ENCODE measurements at places on chromosomes 13 and 19.

- DNase-seq: no peak
Measured at GRCh38 chr19:46254776-46255175, 25.2 kb downstream of the IGFL1 start.

GRCh38 chr19:16381756-16382401 is 57.3 kb downstream of the KLF2 start:
- no peak for DNase-seq

DNA sequence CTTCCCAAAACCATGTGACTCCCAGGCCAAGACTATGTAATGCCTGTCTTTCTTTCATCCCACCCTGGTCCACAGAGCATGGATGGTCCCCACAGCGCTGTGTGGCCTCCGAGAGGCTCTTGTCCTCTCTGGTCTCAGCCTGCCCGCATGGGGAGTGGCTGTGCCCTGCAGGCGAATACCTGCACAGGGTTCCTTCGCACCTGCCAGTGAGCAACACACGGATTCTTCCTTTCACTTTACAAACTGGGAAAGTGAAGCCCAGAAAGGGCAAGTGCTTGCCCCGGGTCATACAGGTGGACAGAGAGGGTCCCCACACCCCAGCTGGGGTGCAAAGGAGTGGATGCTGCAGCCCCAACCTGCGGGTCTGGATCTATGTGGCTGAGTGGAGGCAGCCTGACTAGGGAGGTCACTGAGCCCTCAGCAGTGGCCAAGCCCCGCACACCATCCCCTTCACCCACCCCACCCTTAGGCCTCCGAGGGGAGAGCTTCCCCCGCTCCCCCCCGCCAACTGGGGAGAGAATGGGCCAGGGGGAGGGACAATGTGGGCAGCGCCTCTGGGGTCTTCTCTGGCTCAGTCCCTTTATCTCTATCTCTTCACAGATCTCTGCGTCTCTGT is 747 bp upstream of the MARK4 start:
- DNase-seq: no peak

DNA sequence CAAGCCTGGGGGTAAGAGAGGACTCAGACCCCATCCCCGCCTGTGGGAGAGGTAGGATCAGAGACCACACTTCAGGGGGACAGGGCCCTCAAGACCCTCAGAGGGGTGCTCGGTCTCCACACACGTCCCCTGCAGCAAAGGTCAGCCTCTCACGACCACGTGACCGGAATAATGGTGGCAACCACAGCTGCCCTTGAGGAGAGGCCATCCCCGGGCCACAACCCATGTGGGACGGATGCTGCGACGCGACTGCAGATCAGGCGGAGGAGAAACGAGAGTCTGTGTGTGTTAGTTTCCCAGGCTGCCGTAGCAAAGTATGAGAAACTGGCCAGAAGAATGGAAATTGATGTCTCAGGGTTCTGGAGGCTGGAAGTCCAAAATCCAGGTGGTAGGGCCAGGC is 8.9 kb downstream of the MED25 start:
- no peak for DNase-seq

DNA sequence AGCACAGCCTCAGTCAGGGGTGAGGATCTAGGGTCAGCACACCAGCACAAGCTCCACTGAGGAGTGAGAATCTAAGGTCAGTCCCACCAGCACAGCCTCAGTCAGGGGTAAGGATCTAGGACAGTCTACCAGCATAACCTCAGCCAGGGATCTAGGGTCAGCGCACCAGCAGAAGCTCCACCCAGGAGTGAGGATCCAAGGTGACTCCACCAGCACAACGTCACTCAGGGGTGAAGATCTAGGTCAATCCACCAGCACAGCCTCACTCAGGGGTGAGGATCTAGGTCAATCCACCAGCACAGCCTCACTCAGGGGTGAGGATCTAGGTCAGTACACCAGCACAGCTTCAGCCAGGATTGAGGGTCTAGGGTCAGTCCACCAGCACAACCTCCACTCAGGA is 64.5 kb downstream of the RAB20 start:
- no peak for DNase-seq

- DNase-seq: no peak
Measured at GRCh38 chr13:100636441-100636840, 38.2 kb downstream of the TMTC4 start.

DNA sequence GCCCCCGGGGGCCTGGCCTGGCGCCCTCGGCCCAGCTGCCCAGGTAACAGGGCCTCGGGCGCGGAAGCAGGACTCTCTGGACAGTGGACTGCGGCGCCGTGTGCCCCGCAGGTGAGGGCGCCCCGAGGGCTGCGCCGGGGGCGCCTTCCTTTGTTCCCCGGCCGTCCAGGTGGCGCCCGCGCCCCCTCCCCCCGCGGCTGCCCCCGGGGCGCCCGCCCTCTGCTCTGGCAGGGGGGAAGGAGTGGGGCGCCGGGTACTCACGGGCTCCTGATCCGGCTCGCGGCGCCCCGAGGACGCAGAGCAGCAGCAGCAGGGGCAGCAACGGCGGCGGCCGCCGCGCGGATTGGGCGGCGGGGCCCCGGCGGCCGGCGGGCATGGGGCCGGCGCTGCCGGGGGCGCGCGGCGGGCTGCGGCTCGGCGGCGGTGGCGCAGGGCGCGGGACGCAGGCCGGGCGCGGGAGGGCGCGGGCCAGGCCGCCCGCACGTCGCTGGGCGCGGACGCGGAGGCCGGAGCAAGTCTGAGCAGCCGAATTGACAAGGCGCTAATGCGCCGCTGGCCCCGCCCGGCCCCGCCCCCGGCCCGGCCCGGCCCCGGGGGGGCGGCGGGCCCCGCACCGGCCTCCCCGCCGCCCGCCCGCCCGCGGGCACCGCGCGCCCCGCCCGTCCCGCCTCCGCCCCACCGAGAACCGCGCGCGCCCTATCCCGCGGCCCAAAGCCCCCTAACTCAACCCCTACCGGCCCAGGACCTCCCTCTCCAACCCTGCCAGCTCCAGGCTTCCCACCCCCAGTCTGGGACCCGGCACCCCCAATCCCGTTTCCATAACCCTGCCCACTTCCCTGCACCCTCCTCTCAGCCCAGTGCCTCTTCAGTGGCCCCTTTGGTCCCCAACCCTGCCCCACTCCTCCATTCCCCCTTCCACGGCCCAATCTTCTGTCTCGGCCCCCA is at the start of gene CRLF1:
TSS of gene CRLF1 (minus strand) at position 519 of the 945 bp plus-strand sequence. CDS start at position 376, 143 bp downstream.
- DNase-seq: no peak

- DNase-seq: no peak
Measured at GRCh38 chr13:27500806-27501534, 50.6 kb upstream of the MTIF3 start.

- no peak for DNase-seq
Measured at GRCh38 chr13:110277357-110277975, 29.5 kb downstream of the COL4A1 start.

DNA sequence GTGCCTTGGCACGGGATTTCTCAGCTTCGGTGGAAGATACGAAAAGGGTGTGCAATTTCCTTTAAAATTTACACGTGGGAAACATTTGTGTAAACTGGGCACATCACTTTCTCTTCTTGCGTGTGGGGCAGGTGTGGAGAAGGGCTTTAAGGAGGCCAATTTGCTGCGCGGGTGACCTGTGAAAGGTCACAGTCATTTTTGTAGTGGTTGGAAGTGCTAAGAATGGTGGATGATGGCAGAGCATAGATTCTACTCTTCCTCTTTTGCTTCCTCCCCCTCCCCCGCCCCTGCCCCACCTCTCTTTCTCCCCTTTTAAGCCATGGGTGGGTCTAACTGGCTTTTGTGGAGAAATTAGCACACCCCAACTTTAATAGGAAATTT is 7.2 kb downstream of the SLITRK5 start:
- no peak for DNase-seq

GRCh38 chr13:76808927-76809326 is 77.3 kb downstream of the KCTD12 start:
- no peak for DNase-seq

DNA sequence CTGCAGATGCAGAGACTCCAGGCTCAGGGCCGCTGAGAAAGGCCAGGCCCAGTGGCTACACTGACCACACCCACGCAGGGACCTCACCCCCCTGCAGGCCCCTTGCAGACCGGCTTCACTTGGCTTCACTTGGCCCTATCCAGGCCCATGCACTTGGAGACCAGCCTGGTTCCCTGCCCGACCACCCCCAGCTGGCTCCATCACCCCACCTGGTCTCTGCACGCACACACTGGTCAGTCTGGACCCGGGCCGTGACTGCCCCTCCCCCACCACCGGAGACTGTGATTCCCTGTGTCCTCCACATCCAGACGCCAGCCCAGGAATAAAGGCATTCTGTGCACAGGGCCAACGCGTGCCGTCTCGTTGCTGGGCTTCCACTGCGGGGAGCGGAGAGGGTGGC is 4.9 kb upstream of the EBI3 start:
- DNase-seq: no peak

DNA sequence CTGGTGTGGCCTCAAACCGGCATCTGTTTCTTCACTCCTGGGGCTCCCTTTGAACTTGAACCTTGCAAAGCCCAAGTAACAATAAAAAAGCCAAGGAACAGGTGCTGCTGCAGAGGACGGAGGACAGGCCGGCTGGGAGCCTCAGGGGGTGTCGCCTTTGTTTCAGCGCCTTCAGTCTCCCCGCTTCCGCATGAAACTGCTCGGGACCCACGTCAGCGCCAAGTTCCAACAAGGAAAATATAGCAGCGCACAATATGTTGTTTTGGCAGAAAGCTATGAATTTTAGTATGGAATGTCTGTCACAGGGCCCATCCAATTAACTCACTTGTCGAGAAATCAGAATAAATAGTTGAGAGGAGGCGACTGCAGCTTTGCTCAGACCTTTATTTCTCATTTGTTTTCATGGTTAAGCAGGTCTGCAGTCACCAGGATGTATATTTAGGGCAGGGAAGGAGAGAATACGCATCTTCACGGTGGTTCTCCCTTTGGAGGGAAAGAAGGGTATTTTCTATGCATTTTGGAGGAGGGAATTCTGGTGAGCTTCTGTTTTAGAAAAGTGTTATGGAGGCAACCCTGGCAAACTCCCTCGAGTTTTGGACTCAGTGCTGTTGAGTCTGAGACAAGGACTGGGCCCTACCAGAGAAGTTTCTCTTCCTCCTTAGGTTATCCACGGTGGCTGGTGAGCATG is 34.3 kb upstream of the MEDAG start:
- DNase-seq: no peak

- DNase-seq: no peak
Measured at GRCh38 chr13:94327318-94327717, 152.2 kb downstream of the DCT start.

DNA sequence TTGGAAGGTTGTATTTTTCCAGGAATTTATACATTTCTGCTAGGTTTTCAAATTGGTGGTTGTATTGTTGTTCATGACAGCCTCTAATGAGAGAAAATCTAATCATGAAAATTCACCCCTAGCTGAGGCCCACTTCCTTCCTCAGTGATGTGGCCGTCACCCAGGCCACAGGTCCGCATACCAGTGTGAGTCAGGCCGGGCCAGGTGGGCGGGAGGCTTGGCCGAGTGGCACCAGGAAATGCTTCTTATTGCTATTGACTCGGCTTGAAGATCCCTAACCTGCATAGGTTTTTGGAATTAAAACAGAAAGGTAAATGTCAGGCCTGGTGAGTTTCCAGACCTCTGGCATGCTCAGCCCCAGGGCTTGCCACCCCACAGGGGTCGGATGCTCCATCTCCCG is 88.7 kb downstream of the SCGB2B2 start:
- DNase-seq: no peak

DNA sequence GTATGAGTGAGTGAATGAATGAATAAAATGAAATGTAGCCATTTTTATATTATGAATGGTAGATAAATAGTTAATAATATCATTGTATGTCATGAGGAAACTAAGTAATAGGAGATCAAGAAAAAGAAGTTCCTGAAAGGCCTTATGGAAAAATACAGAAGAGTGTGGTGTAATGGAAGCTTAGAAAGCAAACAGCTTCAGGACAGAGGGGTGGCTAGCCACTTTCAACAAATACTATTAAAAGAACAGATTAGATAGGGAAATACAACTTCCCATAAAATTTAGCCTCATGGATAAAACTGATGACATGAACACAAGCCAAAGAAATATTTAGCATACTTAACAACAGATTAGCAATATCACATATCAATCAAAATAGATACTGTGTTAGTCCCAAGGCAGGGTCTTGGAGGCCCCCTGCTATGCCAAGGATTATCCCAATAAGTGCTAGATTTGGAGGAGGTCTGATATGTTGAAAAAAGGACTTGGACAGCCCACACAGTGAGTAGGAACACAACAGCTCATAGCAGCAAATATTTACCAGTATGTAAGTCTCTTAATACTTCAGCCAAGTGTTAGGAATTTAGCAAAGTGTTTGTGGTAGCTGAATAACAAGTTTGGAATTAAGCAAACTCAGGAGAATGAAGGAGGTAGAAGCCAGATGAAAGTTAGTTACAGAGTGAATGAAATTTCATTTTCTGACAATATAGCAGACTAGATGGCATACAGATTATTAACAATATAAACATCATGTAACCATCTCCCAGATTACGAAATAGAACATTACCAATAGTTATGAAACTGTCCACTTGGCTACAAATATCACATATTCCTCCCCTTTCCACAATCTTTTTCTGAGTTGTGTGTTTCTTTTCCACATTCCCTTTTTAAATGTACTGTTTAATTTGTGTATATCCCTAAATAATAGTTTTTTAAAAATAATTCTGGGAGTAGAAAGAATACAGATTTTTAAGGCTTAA is 1632.0 kb downstream of the PCDH9 start:
- no peak for DNase-seq

DNA sequence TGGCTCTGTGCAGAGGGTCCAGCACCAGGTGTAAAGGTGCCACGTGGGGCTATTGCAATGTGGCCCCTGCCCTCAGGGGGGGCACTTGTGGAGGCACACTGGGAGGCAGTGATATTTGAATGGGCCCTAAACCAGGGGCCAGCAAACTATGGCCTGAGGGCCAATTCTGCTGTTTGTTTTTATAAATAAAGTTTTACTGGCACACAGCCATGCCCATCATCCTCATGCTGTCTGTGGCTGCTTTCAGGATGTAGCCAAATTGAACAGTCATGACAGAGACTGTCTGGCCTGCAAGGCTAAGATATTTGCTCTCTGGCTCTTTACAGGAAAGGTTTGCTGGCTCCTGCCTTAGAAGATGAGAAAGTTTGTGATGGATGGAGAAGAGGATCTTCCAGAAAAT is 33.9 kb upstream of the RANBP3 start:
- DNase-seq: no peak

DNA sequence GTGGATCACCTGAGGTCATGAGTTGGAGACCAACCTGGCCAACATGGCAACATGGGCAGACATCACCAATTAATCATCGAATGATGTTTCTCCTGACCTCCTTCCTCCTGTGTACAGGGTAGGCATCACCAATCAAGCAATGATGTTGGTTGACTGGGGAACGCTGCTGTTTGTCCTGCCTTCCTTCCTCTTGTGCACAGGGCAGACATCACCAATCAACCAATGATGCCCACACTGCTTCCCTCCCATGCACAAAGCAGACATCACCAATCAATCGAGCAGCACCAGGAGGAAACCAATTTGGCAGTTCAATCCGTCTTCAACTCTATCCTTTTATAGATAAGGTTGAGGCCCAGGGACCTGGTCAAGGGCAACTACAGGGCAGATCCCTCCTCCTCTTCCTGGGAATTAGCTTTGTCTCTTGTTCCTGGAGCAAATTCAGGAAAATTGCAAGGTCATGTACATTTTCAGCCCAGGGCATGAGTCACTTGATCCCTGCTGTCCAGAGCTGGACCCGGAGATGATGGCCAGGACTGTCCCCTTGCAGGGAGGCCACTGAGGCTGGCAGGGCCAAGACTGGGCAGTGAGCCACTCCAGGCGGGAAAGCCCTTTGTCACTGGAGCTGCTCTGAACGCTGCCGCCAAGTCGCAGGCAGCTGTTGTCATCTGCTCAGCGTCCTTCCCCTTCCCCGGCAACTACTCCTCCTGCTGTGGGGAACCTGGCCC is 5.3 kb upstream of the CSNK1G2 start:
- DNase-seq: no peak

- DNase-seq: no peak
Measured at GRCh38 chr13:43270130-43270830, 246.9 kb downstream of the DNAJC15 start.

GRCh38 chr13:19185865-19186645 is 4.4 kb upstream of the TUBA3C start:
- DNase-seq: no peak
